ENCODE measurements at places on chromosomes 6 and 20.

- no peak for DNase-seq
These were observed 361.8 kb downstream of the DOK5 start for GRCh38 chr20:54837226-54837625.

- peak; percentile 46 for DNase-seq
These were observed 744 bp downstream of the RAB23 start for GRCh38 chr6:57221191-57221935.

DNA sequence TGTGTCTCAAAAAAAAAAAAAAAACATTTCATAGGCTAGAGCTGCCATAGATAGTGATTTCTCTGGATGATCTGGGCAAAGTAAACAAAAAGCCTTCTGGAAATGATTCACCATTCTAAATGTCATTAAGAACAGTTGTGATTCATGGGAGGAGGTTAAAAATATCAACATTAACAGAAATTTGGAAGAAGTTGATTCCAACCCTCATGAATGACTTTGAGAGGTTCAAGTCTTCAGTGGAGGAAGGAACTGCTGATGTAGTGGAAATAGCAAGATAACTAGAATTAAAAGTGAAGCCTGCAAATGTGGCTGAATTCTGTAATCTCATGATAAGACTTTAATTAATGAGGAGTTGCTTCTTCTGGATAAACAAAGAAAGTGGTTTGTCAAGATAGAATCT is 26.8 kb upstream of the MMP24 start:
- DNase-seq: no peak

- DNase-seq: no peak
These were observed 598.3 kb upstream of the HS3ST5 start for GRCh38 chr6:114941078-114941477.

DNA sequence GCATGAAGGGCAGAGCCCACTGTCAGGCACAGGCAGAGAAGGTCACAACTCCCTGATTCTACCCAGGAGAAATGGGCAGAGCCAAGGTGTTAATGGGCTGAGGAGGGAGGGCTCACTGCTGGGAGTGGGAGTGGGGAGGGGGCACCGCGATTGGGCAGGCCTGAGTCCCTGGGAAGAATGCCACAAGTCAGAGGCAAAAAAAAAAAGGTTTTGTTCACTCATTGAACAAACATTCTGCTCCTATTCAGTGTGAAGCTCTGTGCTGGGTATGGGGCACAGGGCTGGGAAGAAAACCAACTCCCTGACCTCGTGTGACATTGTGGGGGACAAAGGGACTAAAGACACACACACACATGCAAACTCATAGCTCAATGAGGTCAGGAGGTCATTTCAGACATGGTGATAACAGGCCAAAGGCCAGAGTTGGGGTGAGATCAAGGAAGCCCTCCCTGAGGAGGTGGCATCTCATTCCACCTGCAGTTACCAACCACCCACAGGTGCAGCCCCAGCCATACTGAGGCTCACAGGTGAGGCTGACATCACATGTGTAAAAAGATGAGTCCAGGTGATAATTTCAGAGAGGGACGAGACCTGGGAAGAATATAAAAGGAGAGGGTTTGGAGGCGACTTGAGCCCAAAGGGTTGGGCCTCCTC is 3.2 kb upstream of the PMEPA1 start:
- DNase-seq: no peak

DNA sequence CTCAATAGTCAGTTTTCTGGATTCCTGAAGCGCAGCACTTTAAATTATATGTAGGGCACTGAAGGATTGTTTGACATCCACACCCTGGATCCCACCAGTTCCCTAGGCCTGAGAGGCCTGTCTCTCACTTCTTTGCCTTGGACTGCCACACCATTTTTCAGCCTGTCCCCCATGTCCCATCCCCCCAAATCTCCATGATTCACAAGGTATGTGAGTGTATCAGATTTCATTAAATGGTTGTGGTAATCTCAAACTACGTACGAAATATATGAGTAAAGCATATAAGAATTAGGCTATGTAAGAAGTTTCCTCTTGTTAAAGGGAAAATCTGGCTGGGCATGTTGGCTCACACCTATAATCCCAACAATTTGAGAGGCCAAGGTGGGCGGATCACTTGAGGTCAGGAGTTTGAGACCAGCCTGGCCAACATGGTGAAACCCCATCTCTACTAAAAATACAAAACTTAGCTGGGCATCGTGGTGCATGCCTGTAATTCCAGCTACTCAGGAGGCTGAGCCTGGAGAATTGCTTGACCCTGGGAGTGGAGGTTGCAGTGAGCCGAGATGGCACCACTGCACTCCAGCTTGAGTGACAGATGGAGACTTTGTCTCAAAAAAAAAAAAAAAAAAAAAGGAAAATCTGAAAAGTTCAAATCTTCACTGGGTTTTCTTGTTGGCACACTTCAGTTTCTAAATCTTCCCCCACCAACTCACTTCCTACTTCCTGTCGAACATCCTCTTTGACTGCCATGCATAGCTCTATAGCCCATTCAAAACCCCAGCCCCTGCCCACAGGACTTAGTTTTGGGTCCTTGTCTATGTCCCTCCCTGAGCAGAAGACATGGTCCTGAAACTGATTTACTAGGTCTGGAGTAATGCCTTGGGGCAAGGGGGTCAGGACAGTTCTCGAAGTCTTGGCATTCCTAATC is 97.3 kb upstream of the SHLD1 start:
- DNase-seq: no peak

- DNase-seq: no peak
These were observed 17.3 kb downstream of the ATP9A start for GRCh38 chr20:51750770-51751388.

GRCh38 chr6:156844089-156844488 is 66.9 kb downstream of the ARID1B start:
- no peak for DNase-seq

DNA sequence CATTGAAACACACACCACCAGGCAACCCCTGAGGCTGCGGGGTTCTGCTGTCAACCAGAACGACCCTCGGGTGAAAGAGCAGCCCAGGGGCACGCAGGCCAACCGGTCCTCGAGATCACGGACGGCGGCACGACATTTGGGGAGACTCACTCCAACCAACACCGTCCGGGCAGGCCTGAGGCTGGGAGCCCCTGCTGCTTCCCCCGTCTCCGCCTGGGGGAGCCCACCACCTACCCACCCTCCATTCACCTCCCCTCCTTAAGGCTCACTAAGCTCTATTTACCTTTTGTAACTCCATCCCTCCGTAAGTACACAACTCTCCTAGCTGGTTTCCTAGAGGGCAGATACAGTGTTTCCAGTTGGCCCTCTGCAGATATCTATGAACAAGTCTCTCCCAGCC is 971.3 kb upstream of the DEFB115 start:
- no peak for DNase-seq

DNA sequence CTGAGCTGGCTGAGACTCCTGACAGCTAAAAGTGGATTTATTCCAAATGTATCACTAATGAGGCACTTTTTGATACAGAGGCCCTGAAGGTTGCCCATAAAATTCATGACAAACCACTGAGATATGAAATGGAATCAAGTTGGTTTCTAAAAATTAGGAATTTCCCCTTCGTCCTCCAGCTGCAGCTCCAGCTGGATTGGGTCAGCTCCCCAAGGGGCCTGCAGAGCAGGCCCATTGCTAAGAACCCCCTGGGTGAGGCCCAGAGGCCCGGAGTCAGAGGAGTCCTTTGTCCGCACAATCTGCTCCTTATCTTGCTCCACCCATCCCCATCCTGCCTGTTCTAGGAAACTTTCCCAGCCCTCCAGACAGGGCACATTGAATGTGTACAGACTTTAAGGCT is 163.5 kb upstream of the TOP1 start:
- DNase-seq: no peak

GRCh38 chr6:127914240-127914639 is 13.4 kb upstream of the THEMIS start:
- no peak for DNase-seq

GRCh38 chr6:23659125-23659524 is 466.9 kb upstream of the NRSN1 start:
- no peak for DNase-seq

GRCh38 chr6:42071881-42072583 is 21.7 kb downstream of the TAF8 start:
- DNase-seq: no peak

GRCh38 chr6:143225929-143226328 is 165.2 kb downstream of the AIG1 start:
- no peak for DNase-seq

DNA sequence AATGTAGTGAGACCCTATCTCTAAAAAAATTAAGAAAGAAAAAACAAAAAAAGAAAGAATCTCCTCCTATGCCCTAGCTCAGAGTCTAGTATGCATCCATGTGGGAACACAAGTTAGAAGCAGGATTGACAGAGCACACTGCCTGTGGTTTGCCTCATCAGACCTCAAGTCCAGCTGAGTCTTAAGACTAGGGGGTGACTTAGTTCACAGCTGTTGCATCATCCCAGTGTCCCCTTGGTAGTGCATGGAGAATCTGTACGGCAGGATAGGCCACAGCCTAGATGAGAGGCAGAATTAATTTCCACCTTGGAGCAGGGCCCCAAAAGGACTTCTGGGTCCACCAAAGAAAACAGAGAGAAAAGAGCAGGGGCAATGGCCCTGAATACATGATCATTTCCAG is 13.7 kb downstream of the PNPLA1 start:
- no peak for DNase-seq

DNA sequence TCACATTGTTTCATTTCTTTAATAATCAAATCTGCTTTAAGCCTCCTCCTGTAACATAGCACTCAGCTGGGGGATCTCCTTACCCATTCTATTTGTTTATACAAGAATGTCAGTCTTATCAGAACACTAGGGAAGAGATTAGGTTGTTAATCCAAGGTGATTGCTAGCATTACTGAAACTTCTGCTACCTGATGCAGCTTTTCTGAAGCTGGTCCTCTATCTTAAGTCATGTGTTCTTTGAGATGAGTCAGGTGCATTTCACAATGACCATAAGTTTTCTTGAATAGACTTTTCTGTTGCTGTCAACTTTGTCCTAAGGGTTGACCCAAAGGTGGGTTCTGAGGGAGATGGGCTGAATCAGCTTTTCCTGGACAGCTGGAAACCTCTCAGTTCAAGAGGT is 60.7 kb upstream of the SYNCRIP start:
- no peak for DNase-seq

GRCh38 chr20:9491324-9491723 is 23.1 kb upstream of the LAMP5 start:
- DNase-seq: no peak

- DNase-seq: peak; percentile 86
These were observed 27.3 kb downstream of the PKIG start for GRCh38 chr20:44609516-44610312.

DNA sequence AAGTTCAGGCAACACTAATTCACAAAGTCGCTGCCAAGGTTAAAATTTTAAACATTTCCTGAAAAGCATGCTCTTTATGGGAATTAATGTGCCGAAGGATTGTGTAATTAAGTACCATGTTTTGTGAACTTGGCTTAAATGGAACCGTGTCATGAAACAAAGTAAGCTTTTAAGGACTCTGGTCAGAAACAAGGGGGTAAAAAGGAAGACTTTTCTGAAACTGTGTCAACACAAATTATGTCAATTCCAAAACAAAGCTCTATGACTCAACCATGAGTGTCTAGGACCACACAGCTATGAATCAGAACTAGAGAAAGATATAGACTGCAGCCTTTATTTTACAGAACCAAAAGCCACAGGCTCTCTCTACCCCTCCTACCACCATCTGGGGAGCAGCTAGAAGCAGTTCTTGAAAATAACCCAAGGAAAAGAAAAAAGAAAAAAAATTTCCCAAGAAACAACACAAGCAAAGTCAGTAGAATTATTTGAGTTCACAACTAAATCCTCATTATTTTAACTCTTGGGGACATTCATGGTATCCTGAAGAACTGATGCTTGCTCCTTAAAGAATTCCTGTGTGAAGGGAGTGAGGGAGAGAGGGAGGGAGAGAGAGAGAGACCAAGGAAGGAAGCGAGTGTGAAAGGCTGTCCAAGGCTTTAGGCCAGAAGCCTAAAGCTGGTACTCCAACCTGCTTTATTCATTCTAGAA is 81.9 kb downstream of the ZMYND8 start:
- peak; percentile 32 for DNase-seq

GRCh38 chr6:72049376-72049775 is 163.0 kb downstream of the RIMS1 start:
- no peak for DNase-seq

GRCh38 chr6:156396068-156396771 is 381.0 kb upstream of the ARID1B start:
- peak; percentile 10 for DNase-seq

- no peak for DNase-seq
These were observed 142.8 kb downstream of the ADGB start for GRCh38 chr6:146741609-146742008.

GRCh38 chr20:25061103-25061799 is 3.3 kb upstream of the ACSS1 start:
- no peak for DNase-seq

GRCh38 chr20:19715986-19716385 is 42.1 kb upstream of the RIN2 start:
- DNase-seq: no peak

- no peak for DNase-seq
These were observed 147.2 kb downstream of the TFAP2C start for GRCh38 chr20:56776345-56776744.

DNA sequence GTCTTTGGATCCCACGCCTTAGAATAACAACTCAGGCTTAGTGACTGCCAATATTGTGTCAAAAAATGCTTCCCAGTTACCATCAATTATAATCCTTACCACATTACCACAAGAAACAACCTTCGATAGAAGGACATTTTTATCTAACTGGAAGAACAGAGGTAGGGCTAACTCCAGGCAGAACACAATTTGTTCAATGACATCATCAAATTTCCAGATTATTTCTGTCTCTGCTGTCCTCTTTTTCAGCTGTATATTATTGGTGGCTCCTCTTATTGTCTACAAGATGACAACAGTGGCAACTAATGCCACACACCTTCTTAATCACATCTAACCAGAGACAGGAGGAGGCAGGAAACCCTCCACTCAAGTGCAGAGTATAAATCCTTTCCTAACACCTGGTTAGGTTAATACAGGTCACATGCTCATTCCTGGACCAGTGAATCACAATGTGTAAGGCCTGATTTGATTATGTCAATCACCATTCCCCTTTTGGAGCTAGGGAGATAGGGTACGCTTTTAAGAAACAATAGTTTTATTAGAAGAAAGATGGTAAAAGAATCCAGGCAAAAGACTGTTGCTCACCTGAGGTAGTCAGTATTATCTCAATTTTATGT is 18.0 kb downstream of the KHDC1L start:
- DNase-seq: no peak

DNA sequence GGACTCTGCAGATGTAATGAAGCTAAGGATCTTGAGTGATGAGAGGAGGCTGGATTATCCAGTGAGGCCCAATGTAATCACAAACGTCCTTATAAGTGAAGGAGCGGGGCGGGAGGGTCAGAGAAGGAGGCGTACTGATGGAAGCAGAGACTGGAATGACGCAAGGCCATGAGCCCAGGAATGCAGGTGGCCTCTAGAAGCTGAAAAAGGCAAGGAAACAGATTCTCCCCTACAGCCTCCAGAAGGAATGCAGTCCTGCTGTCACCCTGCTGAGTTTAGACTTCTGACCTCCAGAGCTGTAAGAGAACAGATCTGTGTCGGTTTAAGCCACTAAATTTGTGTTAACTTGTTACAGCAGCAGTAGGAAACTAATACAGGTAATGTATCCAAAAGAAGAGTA is 227.9 kb downstream of the PTPRT start:
- DNase-seq: no peak

Measured in activated naive CD4-positive, alpha-beta T cell treated with Interleukin-2 at 50 U/mL for 16 hours (primary cell).